ENCODE measurements at places on chromosomes 1 and 21.

- no peak for DNase-seq
Measured at GRCh38 chr1:196449460-196449859, 158.8 kb downstream of the KCNT2 start.

- DNase-seq: no peak
Measured at GRCh38 chr1:8004803-8005573, 21.1 kb downstream of the ERRFI1 start.

DNA sequence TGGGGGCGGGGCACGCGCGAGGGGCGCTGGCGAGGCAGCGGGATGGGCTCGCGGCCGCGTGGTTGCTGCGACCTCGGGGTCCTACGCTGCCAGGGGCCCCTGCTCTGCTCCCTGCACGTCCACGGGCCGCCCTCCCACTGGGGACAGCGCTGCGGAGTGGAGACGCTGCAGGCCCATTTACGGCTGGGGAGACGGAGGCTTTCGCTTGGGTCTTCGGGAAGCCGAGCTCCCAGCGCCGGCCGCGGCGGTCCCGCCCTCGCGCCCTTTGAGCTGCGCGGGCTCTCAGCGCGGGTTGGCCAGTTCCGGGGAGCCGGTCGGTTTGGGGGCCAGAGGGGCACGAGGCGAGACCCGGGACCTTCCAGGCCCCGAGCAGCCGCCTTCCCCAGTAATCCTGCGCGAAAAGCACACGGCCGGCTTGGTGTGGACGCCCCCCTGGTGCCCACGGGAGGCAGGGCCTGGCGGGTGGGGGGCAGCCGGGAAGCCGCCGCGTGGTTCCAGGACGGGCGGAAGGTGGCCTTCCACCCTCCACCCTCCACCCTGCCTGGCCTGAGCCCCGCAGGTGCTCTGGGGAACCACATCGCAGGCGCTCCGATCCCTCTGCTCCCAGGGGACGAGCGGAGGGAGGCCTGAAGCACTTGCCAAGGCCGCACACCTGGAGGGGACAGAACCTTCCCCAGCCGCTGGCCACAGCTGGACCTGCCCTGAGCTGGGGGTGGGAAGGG is 570 bp upstream of the PEX10 start:
- no peak for DNase-seq

- no peak for DNase-seq
Measured at GRCh38 chr21:28871388-28872010, 121.2 kb downstream of the LTN1 start.

- DNase-seq: no peak
Measured at GRCh38 chr1:41387667-41388091, 26.4 kb downstream of the FOXO6 start.

DNA sequence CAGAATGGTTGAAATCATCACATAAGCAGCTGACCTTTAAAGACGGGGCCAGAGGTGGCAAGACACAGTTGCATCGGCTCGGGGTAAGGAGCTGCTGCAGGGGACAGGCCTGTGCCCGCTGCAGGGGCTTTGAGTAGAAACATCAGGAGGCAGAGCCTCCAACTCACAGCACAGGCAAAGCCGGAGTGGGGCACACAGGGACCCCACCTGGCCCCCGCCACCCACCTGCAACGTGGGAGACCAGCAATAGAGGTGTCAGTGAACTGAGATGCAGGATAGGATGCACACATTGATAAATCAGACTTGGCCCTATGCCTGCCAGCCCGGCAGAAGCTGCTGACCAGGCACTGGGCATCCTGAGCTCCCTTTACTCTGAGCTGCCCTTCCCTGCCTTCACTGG is 257.2 kb downstream of the NPHP4 start:
- no peak for DNase-seq

DNA sequence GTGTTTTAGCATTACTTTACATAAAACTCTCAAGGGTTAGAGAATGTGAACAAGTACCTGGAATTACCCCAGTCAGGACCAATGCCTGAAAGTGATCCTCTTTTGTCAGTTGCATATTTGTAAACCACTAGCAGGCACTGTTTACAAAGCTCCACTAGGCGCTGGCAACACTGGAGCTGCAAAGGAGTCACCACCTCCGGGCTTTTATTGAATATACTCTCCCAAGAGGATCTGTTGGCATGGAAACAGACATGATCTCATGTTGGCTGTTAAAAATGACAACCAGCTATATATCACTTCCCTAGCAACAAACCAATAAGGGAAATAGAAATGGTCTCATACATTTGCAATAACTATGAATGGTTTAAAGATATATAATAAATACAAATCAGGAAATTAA is 116.0 kb downstream of the TTLL7 start:
- DNase-seq: no peak

DNA sequence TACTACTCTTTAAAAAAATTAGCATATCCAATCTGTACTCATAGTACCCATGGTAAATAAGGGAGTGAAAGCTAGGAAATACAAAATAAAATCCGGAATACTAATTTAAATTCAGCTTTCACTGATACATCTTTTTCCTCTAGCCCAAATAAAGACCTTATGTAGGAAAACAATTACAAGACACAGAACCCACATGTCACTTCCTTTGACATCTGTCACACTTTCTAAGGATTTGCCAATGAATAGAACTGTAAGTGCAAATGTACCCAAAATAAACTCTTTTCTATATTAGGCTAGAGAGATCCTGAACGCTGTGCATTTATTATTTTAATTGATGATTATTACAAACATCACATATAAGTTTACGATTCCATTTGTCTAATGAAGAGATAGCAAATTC is 393.0 kb downstream of the LRRIQ3 start:
- no peak for DNase-seq

- DNase-seq: no peak
Measured at GRCh38 chr1:166538646-166539045, 300.6 kb upstream of the POGK start.

- DNase-seq: no peak
Measured at GRCh38 chr21:20169812-20170576, 828.2 kb upstream of the NCAM2 start.

DNA sequence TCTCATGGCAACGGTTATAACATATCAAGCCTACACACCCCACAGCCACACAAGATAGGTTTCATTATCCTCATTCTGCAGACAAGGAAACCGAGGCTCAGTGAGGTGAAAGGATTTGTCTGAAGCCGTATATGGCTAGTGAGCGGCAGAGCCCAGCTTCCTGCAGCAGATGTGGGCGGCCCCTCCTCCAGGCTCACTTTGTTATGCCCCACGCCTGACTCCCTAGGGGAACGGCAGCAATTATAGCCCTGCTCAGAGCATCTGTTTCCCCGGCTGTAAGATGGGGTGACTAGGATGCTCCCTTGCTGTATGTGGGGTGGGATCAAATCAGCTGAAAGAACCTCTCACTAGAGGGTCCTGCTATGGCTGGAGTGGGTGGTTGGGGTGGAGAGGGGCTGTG is 22.1 kb downstream of the GRHL3 start:
- no peak for DNase-seq

DNA sequence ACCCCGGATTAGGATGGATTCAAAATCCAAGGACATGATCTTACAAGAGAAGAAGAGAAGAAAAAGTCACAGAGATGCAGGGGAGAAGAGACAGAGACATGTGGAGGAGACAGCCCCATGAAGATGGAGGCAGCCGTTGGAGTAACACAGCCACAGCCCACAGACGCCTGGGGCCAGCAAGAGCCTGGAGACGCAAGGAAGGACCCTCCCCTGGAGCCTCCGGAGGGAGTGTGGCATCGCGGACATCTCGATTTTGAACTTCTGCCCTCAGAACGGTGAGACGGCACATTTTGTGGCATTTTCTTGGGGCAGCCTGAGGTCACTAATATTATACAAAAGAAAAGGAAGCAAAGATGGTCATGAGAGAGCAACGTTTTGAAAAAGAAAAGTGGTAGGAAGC is 28.8 kb downstream of the ABCG1 start:
- DNase-seq: no peak

DNA sequence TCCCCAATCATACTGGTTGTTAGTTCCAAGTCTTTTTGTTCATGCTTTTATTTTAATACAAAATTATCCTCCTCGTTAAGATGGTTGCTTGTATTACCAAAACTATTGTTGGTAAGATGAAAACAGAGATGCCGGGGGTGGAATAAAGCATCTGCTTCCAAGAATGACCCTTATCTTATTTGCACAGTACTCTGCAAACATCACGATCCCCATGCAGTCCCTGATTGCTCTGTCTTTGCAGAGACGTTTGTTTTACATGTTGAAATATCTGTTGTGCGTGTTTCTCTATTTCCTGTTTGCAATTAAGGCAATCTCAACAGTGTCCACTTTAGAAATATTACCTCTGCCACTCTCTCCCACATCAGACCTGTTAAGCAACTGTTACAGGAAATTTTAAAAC is 141.3 kb upstream of the NCAM2 start:
- DNase-seq: no peak

DNA sequence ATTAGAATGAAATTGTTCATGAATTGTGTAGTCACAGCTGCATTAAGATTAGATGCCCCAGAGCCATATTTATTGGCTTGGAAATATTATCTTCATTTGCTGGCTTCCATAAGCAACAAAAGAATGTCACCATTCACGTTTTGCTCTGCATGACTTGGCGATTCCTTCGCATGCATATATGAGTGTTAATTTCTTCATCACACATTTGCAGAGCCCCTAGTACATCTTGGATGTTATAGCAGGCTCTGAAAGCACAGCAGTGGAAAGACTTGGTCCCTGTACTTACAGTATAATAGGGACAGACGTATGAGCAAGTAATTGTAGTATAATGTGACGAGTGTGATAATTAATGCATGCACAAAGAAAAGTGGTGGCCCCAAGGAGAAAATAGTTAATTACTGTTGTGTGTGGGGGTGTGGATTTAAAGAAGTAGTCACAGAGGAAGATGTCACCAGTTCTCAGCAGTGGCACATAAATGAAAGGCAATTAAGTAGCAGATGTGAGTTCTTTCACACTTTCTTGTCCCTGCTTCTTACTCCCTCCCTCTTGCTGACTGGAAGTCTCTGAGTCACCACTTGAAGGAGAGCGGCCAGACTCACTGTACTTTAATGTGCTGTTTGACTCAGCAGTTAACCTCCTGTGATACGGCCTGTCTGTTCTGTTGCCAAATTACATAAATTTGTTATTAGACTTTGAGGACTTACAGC is 21.0 kb downstream of the S100A10 start:
- peak; percentile 78 for DNase-seq

- no peak for DNase-seq
Measured at GRCh38 chr1:108815566-108815965, 41.3 kb downstream of the AKNAD1 start.

DNA sequence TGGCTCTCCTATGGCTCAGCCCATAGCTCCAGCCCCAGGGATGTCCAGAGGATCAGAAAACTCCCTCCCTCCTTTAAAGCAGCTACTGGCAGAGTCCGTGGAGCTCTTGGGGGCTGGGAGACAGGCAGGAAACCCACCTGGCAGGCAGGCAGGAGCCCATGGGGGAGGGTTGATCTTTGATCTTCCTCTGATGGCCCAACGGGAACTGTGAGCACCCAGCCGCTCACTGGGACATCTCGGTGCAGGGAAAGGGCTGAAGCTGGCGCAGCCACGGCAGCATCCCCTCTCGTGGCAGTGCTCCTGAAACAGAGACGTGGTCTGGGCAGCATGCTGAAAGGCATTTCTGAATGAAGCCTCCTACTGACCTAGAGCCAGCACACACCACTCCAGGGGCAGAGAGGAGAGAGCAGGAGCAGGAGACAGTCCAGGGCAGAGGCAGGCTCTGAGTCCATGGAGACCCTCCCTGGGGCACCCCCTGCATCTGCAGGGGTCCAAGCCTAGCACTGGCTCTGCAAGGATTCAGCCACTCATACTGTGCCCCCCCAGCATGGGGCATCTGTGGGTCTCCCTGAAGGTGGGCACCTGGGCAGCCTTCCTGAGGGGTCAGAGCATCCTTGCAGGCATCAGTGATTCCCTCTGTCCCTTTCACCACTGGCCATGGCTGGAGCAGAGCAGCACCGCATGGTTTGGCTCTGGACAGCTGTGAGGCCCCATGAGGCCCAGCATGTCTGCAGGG is 4.9 kb upstream of the SLX9 start:
- no peak for DNase-seq

DNA sequence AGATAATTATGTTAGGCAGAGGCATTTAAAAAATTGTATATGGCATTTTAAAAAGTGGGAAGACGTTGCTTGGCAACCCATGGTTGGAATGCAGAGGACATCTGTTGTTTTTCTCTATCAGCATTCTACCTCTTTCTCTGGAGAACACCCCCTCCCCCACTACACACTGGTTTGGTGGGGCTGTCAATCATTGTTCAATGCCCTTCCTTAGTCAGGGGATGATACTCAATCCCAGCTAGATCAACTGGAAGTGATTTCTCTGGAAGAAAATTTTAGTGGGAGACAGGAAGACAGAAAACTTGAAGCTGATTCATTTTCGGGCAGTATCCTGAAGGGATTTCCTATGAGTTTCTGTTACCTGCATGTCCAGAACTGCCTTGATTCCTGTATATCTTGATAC is 35.7 kb upstream of the CAP1 start:
- DNase-seq: no peak

- DNase-seq: no peak
Measured at GRCh38 chr21:41124641-41125201, 43.2 kb upstream of the BACE2 start.

DNA sequence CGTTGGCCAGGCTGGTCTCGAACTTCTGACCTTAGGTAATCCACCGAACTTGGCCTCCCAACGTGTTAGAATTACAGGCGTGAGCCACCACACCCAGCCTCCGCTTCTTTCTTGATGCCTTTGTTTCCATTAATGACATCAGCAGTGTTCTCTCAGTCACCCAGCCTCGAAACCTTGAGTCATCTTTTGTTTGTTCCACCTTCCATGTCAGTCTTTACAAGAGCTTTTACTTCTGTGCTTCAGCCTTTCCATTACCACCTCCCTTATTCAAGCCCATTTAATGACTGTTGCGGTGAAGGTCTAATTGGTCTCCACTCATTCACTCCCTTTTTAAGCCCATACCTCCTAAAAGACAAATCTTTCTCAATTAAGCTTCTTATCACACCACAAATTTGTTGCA is 146.6 kb upstream of the ADGRL2 start:
- no peak for DNase-seq

DNA sequence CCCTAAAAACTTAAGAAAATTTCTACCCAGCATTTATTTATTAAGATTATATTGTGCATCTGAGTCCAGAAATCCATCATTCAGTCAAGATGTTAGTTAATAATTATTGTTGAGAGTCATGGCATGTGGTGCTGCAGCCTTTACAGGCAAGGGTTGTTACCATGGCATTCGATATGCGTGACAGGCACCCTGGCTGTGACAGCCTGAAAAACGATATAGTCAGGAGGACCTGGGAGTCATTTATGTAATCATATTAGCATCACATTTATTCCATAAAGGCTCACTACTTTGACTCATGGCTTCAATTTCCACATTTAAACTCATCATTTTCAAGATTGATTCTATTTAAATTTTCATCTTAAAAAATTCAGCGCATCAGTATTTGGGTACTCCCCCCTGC is 68.0 kb downstream of the CACHD1 start:
- DNase-seq: no peak

GRCh38 chr1:53075206-53075605 is 13.2 kb downstream of the PODN start:
- no peak for DNase-seq

DNA sequence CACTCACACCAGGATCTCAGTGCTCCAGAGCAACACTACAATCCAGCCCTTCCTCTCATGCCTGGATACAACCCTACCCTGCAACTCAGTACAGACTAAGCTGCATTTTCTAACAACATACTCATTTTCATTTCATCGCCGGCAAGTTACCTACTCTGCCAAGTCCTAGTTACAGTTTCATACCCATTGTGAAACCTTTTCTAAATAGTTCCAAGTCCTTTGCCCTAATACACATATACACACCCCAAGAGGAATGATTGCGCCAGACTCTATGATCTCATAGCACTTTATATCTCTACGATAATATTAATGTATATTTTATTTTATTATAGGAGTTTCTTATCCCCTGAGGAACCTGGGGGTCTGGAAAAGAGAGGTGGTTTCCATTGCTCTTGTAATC is 122.4 kb downstream of the LMX1A start:
- DNase-seq: no peak

Data from CD4-positive, alpha-beta T cell treated with Interleukin-4 for 4 hours (primary cell).